Memory B cell (primary cell): ENCODE measurements at places on chromosomes 11 and 22.

DNA sequence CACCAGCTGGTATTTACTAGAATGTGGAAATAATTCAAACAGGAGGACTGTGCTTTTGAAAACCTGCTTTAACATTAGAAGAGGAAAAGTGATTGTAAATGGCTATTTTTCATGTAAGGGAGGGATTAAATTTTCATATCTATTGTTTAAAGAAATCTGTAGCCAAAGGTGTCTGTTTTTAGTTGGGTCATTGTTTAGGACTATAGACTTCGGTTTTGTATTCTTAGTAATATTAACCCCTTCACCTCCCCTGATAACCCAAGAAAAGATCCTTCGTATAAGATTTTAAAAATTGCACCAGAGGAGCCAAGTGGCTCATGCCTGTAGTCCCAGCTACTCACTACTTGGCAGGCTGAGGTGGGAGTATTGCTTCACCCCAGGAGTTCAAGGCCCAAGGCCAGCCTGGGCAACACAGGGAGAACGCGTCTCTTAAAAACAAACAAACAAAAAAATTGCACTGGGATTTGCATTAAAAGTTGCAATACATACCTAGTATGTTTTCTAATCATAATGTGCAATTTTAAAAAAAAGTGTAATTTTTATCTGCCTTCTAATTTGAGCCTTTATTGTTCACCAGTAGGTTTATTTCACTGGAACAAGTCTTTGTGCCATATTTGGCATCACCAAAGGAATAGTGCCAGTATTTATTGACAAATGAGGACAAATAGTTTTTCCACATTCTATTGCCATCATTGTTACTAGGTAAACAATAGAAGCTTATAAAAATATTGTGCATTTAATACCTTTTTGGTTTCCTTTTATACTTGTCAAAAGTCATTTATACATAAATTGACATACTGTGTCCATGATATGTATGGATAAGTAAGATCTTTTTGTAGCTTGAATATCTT lies 34.3 kb downstream of the MTMR3 start:
- no peak for DNase-seq

- DNase-seq = no peak
Measured at GRCh38 chr11:64580412-64580811, 10.6 kb upstream of the SLC22A12 start.

- DNase-seq = no peak
Measured at GRCh38 chr11:1478011-1478410, 8.6 kb downstream of the MOB2 start.

GRCh38 chr11:63635762-63636465 lies 21.7 kb upstream of the PLAAT3 start:
- DNase-seq = peak; percentile 58

DNA sequence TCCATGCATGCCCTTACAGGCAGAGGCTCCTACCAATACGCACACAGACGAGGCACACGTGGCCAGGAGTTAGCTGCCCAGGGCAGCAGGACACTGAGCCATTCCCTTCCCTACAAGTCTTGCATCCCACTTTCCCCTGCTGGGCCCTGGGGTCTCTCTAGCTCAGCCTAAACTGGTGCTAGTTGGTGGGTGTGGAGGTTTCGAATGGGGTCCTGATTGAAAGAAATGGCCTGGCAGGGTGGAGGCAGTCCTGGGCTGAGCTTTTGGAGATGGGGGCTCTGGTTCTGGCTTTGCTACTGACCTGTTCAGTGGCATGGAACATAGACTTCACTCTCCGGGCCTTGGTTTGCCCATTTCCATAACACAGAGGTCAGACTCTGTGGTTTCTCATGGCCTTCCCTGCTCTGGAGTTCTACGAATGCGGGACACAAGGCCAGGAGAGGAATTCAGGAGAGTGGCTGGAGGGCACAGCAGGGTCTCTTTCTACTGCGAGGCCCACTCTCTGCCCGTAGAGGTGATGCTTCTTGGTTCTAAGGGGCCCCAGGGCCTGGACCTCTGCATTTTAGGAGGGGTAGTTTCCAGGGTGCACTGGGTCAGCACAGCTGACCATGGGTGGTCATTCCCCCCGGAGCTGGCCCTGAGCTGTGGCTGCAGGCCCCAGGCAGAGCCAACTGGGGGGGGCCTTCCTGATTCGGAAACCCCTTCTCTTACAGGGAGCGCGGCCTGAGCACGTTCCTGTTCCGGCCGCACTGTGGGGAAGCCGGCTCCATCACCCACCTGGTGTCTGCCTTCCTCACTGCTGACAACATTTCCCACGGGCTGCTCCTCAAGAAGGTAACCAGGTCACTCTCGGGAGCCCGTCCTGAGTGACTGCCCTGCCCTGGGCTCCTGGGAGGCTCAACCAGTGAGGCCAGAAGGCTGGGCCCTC lies 40.0 kb downstream of the RNF141 start:
- no peak for DNase-seq

GRCh38 chr11:6390718-6391469 lies 620 bp downstream of the SMPD1 start:
- no peak for DNase-seq

GRCh38 chr22:20775342-20775895 lies 1.5 kb downstream of the SERPIND1 start:
- DNase-seq = no peak

GRCh38 chr11:118068206-118068944 lies 8.5 kb upstream of the TMPRSS4 start:
- no peak for DNase-seq

DNA sequence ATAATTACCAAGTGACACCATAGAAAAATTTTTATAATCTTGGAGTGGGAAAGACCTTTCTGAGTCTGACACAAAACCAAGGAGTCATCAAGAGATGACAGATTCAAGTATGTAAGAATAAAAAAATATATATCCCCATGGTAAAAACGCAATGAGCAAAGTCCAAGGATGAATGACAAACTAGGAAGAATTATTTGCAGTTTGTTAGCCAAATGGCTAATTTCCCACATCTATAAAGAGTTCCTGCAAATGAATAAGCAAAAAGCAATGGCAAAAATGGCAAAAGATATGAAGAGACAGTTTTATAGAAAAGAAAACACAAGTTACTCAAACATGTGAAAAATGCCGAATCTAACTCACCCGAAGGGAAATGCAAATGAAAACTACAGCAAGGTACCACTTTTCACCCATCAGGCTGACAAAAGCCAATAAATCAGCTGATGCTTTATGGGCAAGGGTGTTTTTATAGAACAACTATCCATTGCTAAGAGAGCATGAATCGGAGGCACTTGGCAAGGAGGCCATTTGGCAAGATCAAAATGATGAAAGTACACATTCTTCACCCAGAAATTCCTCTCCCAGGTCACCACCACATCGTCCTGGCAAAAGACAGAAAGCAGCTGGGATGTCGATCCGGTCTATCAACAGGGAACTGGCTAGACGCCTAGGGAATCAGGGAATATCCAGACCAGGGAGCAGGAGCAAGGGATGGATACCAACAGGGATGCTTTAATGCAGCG lies 21.1 kb upstream of the KLHL35 start:
- DNase-seq = no peak

- DNase-seq = no peak
Measured at GRCh38 chr11:115317277-115318185, 186.7 kb downstream of the CADM1 start.

- DNase-seq = no peak
Measured at GRCh38 chr11:17163736-17164135, 44.0 kb downstream of the PIK3C2A start.

DNA sequence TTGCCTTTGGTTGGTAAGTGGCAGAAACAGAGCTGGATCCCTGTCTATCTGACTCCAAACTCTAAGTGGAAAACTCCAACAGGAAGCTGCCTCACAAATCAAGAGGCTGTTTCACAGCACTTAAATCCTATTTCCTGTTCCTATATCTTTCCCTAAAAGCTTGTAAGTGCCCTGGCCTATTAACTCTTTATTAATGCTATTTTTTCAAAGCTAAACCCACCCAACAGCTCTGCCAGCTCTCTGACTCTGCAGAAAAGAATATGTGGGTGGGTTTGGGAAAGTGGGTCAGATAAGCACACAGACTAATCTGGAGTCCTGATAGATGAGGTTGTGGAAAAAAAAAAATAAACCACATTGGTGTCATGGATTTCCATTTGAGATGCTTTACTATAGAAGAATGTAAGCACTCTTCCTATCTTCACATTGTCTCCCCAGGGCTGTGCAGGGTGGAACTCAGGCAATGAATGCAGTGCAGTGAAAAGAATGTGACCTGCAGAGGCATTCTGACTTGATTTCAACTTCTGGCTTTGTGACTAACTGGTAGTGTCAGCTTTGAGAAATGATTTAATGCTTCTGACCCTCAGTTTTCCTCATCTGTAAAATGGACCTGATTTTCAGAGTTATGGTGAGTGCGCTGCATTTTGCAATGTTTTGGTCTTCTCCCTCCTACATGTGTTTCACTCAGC lies 125.6 kb downstream of the AASDHPPT start:
- DNase-seq = no peak

DNA sequence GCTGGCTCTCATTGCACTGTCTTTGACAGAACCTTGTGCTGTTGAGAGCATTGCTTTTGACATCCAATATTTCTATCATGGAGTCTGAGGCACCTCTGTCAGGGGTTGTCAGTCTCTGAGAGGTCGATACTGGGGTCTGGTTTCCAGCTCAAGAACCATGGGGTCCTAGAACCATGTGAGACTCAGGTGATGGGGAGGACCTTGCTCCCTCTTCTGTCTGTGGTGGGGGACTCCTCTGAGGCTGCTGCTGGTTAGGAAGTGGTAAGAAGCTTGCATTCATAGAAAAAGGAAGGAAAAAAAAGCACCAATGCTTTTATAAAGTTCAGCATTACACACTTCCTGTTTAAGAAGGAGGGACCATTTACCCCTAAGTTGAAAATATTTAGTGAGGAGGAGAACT lies 91.8 kb upstream of the CD44 start:
- DNase-seq = peak; percentile 52

- DNase-seq = no peak
Measured at GRCh38 chr22:37627545-37627944, 11.9 kb upstream of the SH3BP1 start.

GRCh38 chr11:2665526-2666400 lies 34.0 kb downstream of the KCNQ1OT1 start:
- DNase-seq = peak; percentile 5

DNA sequence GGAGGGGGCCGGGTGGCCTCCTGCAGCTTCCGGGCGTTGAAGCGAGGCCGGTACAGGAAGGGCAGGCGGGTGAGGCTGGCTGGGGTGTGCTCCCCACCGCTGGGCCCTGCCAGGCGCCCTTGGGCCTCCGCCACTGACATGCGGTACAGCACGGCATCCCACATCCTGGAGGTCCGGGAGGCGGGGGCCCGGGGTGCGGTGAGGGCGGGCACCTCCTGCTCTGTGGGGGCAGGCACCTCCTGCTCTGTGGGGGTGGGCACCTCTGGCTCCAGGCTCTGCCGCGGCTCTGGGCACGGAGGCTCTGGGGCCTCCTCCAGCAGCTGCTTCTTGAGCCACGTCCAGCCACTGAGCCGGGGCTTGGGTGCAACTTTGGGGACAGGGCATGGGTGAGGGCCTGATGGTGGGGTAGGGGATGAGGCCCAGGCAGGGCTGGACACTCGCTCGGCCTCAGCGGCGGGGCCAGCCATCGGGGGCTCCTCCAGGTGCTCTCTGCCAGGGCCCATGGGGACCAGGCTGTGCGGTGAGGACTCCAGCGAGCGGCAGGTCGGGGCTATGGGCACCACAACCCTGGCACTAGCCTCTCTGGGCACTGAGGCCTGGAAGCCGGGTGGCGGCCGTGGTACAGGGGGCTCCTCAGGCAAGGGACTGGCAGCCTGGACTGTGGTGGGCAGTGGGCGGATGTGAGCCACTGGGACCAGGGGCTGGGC lies 2.3 kb downstream of the PRR33 start:
- no peak for DNase-seq

DNA sequence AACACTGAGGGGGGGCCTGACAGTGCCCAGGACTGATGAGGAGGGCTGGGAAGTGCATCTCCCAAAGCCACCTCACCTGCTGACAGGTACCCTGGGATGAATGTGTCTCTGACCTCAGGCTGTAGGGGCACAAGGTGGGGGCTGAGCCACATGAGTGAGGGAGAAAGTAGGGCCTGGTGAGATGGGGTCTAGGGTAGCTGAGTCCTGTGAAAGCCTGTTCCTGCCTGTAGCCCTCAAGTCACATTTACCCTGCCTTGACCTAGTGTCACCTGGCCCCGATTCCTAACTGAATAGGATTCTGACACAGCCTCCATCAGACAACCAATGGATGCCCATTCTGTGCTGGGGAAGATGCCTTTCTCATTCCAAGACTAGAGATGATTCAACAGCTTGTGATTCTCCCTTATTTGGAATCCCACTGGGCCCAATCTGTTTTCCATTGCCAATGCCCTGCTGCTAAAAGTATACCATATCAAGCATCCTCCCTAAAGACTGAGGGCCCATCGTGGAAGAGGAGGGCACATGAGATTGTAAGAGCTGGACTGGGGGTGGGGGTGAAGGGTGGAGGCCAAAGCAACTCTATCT lies 11.1 kb upstream of the RFPL1 start:
- no peak for DNase-seq

GRCh38 chr22:38727530-38728451 lies 22.0 kb downstream of the GTPBP1 start:
- DNase-seq = no peak

DNA sequence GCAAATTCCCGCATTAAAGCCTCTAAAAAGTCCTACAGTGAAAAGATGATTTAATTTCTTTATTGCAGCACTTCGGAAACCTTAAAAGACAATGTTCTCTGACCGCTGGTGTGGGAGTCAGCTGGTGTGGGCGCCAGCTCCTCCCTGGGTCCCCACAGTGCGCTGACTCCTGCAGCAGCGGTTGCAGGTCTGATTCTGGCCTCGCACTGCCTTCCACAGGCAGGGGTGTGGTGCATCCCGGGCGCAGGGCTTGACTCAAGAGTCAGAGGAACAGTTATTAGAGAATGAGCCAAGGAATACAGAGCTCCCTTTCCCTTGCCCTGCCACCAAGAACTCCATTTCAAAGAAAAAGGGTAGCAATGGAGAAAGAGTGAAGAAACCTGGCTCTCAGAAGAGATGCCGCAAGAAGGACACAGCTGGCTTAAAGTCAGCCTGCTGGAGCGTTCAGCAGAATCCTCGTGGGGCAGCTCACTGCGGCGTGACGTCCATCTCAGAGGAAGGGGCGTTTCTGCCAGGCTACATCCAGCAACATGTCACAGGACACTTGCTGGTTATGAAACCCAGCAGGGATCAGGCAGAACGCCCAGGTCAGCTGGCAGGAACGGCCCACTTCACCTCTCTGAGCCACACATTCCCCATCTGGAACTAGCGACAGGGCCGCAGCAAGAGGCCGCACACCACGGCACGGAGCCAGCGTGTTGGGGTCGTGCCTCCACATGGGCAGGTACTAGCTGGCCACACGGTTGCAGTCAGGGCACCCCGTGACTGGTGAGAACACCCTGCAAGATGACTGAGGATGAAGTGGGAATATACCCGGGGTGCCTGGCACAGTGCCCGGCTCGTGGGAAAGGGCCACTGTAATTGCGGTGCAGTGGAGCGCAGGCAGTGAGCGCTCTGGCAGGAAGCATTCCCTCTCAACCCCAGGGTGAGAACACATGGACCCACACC lies 18.1 kb upstream of the EFCAB6 start:
- DNase-seq = no peak
